ENCODE measurements at places on chromosomes 7 and 10.

DNA sequence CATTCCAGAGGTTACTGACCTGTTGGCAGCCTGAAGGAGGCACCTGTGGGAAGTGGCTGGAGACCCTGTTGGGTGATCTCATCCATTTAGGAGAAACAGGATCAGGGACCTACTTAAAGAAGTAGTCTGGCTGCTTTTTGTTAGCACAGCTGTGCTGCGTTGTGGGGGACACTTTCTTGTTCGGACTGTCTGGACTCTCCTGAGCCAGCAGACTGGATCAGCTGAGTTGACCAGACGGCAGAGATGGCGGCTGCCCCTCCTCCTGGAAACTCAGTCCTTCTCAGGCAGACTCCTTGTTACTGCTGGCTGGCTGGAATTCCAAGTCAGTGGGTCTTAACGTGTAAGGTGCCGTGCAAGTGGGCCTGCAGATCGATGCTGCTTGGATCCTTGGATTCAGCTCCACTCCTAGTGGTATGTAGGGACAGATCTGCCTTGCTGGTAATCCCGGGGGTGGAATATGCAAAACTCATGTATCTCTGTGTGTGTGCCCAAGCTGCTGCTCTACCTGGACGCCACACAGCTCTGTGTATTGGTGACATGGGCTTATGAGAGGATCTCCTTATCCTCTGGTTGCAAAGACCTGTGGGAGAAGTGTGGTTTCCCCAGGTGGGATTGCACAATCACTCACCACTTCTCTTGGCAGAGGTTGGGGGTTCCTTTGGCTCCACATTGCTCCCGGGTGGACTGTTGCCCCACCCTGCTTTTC, 87.3 kb downstream of the CCSER2 start:
- DNase-seq = no peak

DNA sequence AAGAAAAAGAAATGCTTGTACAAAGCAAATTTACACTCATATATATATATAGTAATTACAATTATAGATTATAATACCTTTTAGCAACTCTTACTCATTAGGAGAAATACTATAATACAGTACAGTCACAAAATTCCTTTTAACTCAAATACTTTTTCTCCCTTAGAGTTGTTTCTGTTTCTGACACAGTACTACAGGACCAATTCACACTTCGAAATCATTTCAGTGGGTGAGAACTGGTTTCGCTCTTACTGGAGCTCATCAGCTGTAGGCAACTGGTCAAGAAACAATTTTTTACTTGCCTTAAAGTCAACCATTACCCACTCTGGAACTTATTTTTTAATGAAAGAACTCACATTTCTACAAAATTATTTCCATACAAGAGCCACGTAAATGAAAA, 6.0 kb downstream of the CCDC186 start:
- no peak for DNase-seq

DNA sequence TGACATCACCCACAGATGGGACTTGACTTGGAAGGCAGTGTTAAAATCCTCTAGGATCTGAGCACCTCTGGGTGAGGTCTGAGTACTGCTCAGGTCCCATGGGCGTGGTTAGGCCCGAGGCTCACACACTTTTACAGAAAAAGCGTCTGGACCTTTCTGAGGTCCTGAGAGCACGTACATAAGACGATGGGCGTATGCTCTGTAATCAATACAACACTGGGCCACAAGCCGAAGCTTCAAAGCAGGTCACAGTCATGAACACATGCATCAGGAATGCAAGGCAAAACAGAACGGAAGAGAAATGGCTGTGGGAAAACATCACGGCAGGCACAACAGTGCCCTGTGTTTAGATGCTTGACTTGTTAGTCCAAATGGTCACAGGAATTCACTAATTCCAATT, 112.2 kb downstream of the LARP4B start:
- no peak for DNase-seq

DNA sequence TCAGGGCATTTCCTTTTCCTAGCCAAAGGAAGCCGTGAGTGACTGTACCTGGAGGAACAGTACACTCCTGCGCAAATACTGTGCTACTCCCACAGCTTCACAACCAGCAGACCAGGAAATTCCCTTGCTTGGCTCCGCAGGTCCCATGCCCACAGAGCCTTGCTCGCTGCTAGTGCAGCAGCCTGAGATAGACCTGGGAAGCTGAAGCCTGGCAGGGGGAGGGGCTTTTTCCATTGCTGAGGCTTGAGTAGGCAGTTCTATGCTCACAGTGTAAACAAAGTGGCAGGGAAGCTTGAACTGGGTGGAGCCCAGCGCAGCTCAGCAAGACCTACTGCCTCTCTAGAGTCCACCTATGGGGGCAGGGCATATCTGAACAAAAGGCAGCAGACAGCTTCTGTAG, 291.2 kb downstream of the HGF start:
- no peak for DNase-seq

GRCh38 chr10:100141446-100142087, 44.3 kb downstream of the ERLIN1 start:
- DNase-seq = no peak

DNA sequence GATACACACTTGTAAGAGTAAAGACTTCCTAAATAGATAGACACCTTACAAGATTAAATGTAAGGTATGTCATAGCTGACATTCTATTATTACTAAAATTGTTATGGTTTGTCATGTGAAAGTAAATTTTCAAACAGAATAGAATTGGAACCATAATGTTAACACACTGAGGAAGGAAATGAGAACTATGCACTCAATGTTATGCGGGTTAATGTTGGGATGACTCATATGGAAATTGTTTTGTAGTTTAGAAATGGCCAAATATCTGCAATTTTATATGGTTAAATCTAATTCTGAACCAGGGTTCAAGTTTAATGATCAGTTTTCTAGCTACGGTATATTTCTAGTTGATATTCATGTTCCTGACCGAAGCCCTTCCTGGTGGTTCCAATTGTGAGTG, 214.2 kb upstream of the ADO start:
- no peak for DNase-seq

GRCh38 chr7:5270788-5271187, 12.0 kb upstream of the SLC29A4 start:
- no peak for DNase-seq

GRCh38 chr7:17680943-17681351, 259.3 kb downstream of the SNX13 start:
- no peak for DNase-seq

DNA sequence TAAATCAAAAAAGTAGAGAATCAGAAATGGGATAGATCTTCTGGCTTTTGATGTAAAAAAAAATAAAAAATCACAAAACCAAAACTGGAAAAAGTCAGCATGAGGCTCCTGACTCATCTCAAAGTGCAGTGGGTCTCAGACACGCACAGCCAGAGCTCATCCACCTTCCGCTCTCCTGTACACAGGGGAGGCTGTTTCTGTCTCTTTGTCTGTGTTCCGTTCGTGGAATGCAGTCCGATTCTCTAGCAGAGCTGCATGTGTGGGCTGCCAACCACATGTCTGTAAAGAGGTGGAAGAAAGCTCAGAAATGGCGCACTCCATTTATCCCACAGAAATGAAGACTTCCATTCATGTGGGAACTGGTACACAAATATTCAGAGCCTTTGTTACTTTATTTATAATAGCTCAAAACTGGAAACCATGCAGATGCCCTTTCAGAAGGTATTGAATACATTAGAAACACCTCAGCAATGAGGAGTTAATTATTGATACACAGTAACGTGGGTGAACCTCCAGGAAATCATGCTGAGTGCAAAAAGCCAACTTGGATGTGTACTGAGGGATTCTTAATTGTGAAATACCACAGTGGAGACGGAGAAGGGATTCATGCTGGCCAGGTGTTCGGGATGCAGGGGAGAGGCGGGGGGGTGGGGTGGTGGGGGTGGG, 123.3 kb downstream of the TRRAP start:
- no peak for DNase-seq

- DNase-seq = no peak
These were observed 14.2 kb upstream of the SYPL1 start for GRCh38 chr7:106126170-106126938.

DNA sequence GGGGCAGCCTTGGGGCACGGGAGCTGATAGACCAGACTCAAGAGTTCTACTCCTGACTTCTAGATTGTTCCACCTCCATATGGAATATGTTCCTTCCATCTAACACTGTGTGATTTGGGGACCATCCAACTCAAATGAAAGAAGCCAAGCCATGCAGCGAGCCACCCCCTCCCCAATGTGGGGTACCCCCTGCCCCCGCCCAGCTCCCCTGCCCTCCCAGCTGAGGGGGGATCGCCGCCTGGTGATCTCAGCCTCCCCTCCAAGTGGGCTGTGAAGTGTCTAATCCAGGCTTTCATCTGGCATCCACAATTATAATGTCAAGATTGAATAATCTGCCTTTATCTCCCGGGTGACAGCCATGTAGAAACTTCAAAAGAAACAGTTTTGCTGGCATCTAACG, 246.1 kb downstream of the RPS24 start:
- DNase-seq = no peak

DNA sequence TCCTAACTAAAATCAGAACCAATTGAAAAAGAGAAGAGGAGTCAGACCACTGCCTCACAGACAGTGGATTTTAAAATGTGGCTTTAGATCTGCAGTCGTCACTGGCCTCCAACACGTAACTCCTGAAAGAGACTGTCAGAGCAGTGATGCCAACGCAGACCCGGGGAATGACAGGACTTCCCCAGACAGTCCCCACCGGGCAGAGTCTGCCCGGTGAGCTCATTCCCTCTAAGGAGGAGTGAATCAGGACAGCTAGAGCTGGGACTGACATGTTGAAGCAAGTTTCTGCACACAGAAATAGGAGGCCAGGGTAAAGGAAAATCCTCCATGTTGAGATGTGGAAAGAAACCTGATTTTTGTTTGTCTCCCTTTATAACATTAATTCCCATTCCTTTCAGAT, 105.0 kb downstream of the TES start:
- no peak for DNase-seq

GRCh38 chr7:54879776-54880175, 120.8 kb upstream of the SEC61G start:
- no peak for DNase-seq

- DNase-seq = no peak
These were observed 59.6 kb upstream of the UBE3C start for GRCh38 chr7:157079116-157079515.

- DNase-seq = no peak
These were observed 18.5 kb downstream of the RFC2 start for GRCh38 chr7:74235518-74236268.

- peak; percentile 39 for DNase-seq
These were observed 7.3 kb upstream of the LBX1 start for GRCh38 chr10:101236376-101237080.

DNA sequence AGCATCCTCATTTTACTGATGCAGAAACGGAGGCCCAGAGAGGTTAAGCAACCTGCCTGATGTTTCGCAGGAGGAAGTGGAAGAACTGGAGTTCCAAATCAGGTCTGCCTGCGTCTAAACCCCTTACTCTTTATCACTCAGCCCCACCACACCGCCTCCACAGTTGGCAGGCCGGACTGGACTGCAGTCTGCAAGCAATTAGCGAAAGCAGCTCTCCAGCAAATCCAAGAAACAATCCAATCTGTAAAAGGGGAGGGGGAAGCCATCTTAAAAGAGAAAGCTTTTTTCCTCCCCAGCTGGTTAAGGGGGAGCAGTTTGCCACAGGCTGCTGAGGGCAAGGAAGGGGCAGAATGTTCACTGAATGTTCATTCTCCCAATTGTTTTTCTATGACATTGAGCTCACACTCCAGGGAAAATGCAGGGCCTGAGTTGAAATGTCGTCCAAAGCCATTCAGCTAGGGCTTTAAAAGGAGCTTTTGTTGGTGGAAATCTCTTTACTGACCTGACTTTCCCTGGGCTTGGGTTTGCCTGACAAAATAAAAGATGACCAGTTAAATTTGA, 350.1 kb downstream of the RNLS start:
- no peak for DNase-seq

- DNase-seq = no peak
These were observed 28.4 kb upstream of the ITGA8 start for GRCh38 chr10:15748126-15748525.

DNA sequence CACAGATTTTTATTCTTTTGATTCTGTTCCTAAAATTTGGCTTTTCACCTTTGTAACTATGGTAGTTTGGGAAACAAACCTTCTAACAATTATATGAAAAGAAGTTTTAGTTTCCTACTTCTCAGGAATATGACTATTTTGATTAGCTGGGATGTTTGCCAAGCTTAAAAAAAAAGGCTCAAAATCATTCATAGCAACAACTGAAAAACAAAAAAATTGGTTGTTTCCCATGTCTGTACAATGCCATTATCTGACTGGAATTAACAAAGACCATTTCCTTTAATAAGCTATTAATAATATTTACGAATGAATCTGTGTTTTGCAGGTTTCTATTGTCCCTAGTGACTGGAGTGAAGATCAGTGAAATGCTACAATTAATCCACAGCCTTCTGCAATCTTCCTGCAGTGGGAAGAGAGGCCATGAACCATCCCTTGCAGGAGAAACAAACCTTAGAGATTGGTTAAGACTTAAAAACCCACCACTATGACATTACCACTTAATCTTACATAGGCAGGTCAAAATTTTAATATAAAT, 4.2 kb downstream of the PURB start:
- DNase-seq = no peak

DNA sequence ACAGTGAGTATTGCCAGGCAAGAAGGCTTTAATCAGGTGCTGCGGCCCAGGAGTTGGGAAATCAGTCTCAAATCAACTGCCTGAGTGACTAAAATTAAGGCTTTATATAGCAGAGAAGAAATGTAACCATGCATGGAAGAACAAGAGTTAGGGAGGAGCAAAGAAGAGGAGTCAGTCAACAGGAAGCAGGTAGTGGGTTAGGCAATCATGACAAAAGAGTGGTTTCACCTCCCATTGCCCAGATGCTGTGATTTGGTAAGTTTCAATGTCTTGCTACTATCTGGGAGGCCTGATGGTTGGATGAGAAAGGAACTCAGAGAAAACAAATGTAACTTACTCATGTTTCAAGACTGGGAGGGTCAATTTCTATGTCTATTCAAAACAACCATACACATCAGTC, 998.3 kb downstream of the GATA3 start:
- no peak for DNase-seq

- DNase-seq = no peak
These were observed 93.1 kb upstream of the IKZF1 start for GRCh38 chr7:50211130-50212015.

All from Right ventricle myocardium superior (tissue), 1 donor.